ENCODE measurements at places on chromosomes 1 and 21.

DNA sequence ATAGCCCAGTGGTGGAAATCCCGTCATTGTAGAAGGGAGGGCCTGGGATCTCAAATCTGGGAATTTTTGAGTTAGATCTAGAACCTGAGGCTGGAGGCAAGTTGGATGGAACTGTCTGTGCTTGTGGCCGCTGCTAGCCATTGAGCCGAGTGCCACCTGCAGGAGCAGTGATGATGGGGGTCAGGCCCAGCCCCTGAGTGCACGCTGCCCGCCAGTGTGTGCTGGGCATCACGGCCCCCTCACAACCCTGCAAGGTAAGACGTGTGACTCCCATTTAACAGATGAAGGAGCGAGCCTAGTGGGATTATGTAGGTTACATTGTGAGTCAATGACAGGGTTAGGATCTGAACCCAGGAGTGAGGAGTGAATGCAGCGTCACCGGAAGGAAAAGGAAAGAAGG lies 407.2 kb downstream of the CAMTA1 start:
- DNase-seq = no peak

- no peak for DNase-seq
These were observed 581 bp downstream of the ETV3 start for GRCh38 chr1:157137408-157138219.

- DNase-seq = no peak
These were observed 41.5 kb upstream of the HAO2 start for GRCh38 chr1:119327094-119327449.

DNA sequence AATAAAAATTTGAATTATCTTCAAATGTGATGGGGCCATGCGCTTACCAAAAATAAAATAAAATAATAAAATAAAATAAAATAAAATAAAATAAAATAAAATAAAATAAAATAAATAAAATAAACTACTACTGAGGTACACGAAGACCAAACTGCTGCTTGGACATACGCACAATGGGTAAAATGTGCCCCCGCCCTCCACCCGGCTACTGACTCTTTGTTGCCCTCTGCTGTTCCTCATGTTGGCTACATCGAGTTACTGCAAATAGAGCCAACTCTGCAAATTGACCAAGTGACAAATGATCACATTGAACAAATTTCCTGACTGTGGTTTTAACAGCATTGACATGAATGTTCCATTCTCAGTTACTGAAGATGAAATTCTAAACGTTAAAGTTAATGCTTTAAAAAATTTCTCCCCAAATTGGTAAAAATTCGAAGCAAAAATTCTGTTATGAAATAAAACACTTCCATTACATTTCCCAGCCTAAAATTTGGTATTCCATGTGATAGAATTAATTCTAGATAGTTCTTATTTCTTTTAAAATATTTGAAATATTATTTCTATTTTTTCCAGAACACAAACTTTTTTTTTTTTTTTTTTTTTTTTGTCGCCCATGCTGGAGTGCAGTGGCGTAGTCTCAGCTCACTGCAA lies 18.8 kb upstream of the MAP1LC3C start:
- DNase-seq = no peak

DNA sequence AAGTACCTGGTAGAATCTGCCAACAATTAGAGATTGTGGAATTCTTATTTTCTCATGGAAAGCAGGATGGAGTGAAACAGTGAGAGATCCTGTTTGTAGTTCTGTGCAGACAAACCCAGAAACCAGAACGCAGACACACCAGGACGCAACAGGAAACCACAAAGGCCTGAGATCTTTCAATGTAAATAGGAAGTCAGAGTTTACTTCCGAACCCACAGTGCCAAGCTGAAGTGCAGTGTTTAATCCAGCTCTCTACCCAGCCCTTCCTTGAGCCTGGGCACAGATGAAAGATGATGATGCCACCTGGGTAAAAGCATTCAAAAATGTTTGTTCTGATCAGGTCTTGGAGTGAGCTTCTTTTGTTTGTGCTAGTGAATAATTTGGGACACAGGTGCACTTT lies 244.2 kb upstream of the HOOK1 start:
- DNase-seq = no peak

DNA sequence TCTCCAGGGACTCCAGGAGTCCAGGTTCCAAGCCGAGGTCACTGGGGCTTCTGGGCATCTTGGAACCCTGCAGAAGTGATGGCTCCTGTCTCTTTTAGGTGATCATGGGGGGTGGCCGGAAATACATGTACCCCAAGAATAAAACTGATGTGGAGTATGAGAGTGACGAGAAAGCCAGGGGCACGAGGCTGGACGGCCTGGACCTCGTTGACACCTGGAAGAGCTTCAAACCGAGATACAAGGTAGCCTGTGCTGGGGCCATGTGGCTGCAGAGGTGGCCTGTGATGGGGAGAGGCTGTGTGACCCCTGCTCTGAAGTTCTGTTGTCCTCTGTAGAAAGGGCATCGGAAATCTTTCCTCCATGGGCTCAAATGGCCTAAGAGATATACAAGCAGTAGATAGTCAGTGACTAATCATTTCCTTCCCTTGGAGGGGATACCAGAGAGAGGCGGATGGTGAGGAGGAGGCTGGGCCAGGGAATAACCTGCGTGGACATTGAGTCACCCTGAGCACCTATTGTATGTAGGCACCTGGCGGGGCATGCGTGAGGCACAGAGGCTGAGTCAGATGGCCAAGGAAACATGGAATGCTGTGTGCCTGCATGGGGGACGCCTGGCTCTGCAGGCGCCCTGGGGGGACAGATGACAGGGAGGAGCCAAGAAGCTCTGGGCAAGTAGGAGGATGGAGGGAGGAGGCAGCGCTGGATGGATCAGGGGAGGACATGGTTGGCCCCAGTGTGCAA lies 59.0 kb downstream of the ALPL start:
- no peak for DNase-seq

DNA sequence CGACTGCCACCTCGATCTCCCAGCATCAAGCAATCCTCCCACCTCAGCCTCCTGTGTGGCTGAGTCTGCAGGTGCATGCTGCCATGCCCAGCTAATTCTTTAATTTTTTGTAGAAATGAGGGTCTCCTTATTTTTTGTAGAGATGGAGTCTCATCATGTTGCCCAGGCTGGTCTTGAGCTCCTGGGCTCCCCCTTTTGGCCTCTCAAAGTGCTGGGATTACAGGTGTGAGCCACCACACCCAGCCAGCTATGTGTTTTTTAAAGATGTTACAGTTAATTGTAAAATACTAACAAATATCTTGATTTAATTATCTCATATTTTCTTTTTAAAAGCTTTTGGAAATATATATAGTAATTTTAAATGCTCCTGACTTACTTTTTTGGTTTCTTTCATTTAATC lies 181.3 kb upstream of the DMRTA2 start:
- DNase-seq = no peak

- DNase-seq = no peak
These were observed 1.2 kb downstream of the MIER1 start for GRCh38 chr1:66925944-66926343.

- no peak for DNase-seq
These were observed 33.2 kb downstream of the KCNA10 start for GRCh38 chr1:110485725-110486124.

- DNase-seq = no peak
These were observed 12.5 kb upstream of the KPRP start for GRCh38 chr1:152745289-152745704.

DNA sequence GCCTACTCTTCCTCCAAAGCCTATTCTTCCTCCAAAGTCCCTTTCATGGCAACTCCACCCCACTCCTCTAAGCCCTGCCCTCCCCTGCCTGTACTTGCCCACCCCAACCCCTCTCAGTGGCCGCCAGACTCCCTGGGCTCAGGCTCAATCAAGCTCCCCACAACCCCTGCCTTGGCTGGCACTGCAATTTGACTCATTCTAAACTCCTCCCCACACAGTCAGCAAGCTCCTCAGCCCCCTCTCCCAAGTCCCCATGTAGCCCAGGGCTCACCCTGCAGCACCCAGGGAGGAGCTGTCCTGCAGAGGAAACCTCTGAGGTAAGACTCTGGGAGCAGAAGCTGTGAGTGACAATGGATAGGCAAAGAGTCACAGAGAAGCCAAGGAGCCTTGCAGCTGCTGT lies 3.6 kb upstream of the VSIG8 start:
- DNase-seq = no peak

- no peak for DNase-seq
These were observed 231.0 kb downstream of the RERE start for GRCh38 chr1:8586438-8586837.

All from activated gamma-delta T cell (primary cell).